ENCODE measurements at places on chromosomes 11 and 22.

- no peaks in the 10 kb centered on the region for H3K36me3 ChIP-seq
- no peaks in the 10 kb centered on the region for H3K4me1 ChIP-seq
- no peak overlapping the region for H3K27ac ChIP-seq
- no peak overlapping the region for H3K4me3 ChIP-seq
- no peaks in the 10 kb centered on the region for H3K27me3 ChIP-seq
Observed at GRCh38 chr11:24560324-24560723, 63.5 kb downstream of the LUZP2 start.

- no peaks in the 10 kb centered on the region for H3K27me3 ChIP-seq
- H3K4me3 ChIP-seq: no peak overlapping the region
- H3K27ac ChIP-seq: no peak overlapping the region
- H3K4me1 ChIP-seq: no peaks in the 10 kb centered on the region
Observed at GRCh38 chr11:112902361-112903011, 58.7 kb upstream of the NCAM1 start.

GRCh38 chr22:49582181-49582580 lies 245.5 kb downstream of the BRD1 start:
- no peaks in the 10 kb centered on the region for H3K27me3 ChIP-seq
- peaks cover 3% of the 10 kb centered on the region for H3K36me3 ChIP-seq

DNA sequence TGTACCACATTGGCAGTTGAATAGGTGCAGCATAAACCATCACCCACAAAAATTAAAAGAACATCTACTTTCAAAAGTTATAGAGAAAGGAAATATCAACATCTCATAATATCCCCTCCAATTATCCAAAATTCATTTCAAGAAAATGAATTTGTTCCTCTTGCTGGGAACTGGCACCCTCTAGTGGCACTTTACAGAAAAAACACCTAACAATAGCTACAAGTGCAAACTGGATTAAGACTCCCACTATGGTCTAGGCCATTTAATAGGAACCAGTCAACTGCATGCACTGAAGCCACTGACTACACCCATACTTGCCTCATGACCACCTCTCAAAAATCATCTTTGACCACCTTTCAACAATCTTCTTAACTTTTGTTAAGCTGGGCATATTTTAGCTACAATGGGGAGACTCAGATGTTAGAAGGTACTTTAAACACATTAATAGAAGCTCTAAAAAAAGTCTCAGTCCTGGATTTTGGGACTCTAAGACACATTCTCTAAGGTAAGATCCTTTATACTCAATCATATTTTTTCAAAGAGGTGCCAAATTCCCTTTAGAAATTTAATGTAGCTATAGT lies 17.3 kb downstream of the TRAF6 start:
- no peak overlapping the region for H3K27ac ChIP-seq
- no peaks in the 10 kb centered on the region for H3K27me3 ChIP-seq
- DNase-seq: no peak
- H3K4me3 ChIP-seq: no peak overlapping the region
- H3K4me1 ChIP-seq: peaks cover 27% of the 10 kb centered on the region
- peaks cover 52% of the 10 kb centered on the region for H3K36me3 ChIP-seq

DNA sequence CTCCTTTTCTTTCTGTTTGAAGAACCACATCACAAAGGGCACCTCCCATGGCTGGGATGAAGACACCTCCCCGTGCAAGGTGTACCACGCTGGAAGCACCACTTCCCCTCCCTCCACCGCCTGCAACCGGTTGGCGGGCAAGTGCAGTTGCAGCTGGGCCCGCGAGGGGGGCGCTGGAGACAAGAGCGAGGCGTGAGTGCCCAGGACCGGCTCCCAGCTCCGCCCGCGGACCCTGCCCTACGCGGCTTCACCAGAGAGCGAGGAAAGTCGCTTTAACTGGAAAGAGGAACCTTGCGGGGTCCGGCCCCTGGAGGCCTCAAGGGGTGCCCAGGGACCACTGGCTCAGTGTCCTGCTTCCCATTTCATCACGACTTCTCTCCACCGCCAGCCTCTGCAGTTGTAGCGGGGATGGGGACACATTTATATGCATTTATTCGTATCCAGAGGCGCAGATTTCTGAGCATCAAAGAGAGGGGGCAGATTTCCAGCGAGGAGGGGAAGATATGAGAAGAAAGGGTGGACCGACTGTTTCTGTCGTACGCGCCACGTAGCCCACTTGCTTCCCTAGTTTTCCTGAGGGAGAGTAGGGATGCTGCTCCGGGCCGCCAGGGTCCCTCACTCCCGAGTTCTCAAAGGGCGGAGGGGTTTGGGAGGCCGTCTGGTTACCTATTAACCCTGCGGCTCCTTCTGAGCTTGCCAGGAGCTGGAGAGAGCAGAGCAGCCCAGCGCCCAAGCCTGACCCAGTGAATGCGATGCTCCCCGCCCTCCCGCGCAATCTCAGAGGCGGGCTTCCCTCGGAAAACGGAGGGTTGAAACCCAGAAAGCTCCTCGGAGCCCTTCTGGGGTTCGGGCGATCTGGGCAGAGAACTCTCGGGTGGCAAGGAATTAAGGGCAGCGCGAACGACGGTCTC lies 3.5 kb downstream of the ESAM start:
- H3K4me1 ChIP-seq: peaks cover 15% of the 10 kb centered on the region
- H3K27me3 ChIP-seq: peaks cover 81% of the 10 kb centered on the region
- peak; percentile 49 for DNase-seq
- peaks cover 6% of the 10 kb centered on the region for H3K36me3 ChIP-seq

- no peak for DNase-seq
- H3K4me3 ChIP-seq: no peak overlapping the region
- H3K36me3 ChIP-seq: no peaks in the 10 kb centered on the region
- H3K27me3 ChIP-seq: peaks cover 65% of the 10 kb centered on the region
- no peak overlapping the region for H3K27ac ChIP-seq
Observed at GRCh38 chr11:60428517-60428916, 855 bp upstream of the MS4A5 start.
